ENCODE measurements at places on chromosomes 3 and 15.
A peak's percentile ranks its signal among the peaks of the same experiment; 100 is the strongest.

DNA sequence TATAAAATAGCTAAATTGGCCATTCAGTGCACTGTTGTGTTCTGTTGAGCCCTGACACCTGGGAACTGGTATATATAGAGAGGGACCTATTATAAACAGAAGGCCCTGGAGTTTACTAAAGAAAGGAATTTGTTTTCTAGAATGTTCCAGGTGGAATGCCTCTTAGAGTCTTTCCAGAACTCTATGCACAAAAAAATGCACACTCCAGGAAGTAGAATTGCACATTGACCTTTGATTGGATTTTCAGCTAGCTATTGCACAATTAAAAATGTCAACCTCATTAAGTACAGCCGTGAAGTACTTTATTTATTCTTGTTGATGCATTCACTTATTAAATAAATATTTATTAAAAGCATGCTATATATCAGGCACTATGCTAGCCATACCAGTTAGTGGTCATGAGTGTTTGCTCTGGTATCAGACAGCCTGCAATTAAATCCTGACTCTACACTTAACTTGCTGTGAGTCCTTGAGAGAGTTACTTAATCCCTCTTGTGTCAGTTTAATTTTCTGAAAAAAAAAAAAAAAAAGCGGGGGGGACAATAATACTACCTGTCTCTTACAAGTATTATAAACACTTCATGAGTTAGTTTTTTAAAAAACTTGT, 40.8 kb downstream of the NDUFB4 start:
- peak; percentile 84 for DNase-seq

- no peak for DNase-seq
These were observed 884.7 kb downstream of the NAALADL2 start for GRCh38 chr3:175743733-175744400.

DNA sequence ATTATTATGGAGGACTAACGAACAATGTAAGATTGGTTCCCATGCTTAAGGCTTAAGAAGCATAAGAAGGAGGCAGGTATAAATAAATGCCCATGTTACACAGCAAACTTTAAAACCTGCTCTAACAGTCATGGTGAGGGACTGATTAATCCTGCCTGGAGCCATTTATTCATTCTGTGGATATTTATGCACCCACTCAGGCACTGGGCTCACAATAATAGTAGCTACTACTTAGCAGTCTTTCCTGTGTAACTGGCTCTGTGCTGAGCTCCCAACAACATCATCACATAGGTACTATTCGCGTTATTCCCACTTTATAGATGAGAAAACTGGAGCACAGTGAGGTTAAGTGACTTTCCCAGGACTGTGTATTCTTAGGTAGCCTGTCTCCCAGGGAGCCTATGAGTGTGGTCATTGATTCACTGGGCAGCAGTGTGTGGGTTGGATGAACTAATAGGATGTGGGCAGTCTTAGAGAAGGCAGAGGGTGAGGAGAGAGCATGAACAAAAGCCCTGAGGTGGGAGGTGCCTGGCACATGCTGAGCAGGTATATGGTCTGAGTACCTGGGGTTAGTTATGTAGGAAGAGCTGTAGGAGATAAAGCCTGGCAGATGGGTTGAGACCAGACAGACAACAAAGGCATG, 44.1 kb upstream of the UMPS start:
- no peak for DNase-seq

- DNase-seq = no peak
These were observed 30.6 kb upstream of the UBE3A start for GRCh38 chr15:25469377-25469776.

GRCh38 chr15:45174069-45174468, 13.7 kb downstream of the SHF start:
- DNase-seq = no peak

DNA sequence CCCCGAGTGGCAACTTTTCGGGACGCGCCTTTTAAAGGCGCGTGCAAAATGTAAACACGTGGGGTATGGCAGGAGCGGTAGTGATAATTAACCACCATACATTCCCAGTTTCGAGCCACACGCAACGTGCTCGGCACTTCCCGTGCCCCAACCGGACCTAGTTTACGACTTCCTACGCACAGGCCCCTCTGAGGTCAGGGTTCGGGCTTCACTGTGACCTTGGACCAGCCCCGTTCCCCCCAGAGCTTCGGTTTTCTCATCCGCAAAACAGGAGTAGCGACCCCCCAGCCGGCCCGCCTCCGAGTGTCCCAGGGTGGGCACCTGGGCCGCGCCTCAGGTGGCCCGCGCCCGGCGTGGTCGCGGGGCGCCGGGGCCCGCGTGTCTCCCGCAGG, 451 bp downstream of the CHCHD4 start:
- peak; percentile 80 for DNase-seq

GRCh38 chr3:130839813-130840212, 54.1 kb upstream of the ATP2C1 start:
- DNase-seq = no peak

DNA sequence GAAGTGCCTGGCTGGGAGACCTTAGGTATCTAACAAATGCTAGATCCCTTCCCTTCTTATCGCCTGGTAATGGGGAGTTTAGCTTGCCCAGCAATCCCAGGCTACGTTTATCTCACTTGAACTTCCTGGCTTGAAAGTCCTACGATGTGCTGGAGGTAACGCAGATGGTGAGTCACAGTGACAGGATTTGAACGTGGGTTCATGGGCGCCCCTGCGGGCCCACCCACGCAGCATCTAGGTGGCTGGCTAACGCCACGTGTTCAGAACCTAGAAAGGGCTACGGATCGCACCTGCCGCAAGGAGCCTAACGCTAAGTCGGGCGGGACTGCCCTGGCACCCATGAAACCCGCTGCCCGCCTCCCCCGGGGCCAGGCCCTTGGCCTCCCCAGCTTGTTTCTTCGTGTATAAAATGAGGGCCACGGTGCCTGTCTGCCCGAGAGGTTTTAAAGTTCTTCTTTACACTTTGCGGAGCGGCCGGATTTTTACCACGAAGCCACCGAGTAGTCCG, 600 bp upstream of the USP3 start:
- peak; percentile 93 for DNase-seq

GRCh38 chr15:68789091-68789490, 31.6 kb downstream of the ANP32A start:
- peak; percentile 27 for DNase-seq

- DNase-seq = peak; percentile 31
These were observed 36.1 kb downstream of the PTH1R start for GRCh38 chr3:46913644-46914043.

- DNase-seq = peak; percentile 7
These were observed 496.0 kb upstream of the THBS1 start for GRCh38 chr15:39084674-39085530.

DNA sequence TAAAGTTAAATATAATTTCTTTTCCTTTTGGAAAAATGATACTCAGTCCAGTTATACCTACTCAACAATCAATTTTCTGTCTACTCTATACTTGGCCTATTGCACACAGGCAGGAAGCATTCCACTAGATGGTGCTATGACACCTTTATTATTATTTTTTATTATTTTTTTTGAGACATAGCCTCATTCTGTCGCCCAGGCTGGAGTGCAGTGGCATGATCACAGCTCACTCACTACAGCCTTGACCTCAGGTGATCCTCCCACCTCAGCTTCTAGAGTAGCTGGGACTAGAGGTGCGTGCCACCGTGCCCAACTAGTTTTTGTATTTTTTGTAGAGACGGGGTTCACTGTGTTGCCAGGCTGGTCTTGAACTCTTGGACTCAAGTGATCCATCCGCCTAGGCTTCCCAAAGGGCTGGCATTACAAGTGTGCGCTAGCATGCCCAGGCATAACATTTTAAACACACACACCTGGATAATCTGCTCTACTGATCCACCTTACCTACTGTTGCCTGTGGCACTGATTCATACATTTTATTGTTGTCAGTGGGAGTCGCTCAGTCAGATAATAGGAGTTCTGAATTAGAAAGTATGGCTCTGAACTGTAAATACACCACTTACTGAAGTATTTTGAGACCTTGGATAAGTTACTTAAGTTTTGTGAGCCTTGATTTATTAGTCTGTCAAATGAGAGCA, 56.2 kb downstream of the EIF3J start:
- DNase-seq = no peak

DNA sequence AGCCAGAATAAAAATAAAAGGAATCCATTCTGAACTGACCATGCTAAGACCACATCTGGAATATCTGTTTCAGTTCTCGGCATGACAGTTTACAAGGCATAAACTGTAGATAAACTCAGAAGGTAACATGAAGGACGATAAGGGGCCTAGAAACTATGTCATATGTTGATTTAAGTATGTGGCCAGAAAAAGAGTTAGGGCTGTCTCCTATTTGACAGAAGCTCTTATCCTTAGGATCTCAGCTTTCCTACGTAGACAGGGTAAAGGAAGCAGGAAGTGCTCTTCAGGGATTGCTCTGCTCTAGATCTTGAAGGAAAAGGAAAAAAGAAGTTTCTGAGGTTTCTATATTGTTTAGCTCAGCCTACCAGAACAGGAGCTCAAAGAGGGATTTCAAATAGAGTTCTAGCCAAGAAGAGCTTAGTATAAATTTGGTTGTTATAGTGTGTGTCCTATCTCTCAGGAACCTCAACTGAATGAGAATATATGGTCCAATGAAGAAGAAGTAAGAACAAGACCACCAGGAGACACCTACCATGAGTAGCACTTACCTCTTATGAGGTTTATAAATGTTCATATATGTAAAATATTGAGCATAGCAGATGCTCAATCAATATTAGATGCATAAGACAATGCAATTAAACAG, 59.2 kb downstream of the TP53BP1 start:
- DNase-seq = no peak

DNA sequence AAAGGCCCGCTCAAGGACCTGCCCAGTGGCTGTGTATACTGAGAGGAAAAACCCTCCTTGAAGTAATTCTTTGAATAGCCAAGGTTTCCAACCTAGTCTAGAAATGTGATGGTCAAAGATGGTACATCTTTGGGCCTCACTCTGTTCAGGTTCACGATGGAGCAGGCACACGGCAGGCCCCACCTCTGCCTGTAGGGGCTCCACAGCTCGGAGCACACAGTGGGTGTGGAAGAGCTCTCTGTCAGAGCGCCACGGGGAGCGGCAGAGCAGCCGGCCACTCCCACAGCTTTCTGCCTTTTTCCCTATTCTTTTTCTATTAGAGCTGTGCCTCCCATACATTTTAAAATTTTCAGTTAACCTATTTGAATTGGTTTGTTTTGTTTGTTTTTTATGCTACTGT, 89.5 kb downstream of the CTNNB1 start:
- DNase-seq = no peak

All from small intestine (tissue), 16 donors.